ENCODE measurements at places on chromosomes 1 and 21. TPM values are rescaled to one million over a fixed set of nuclear protein-coding genes. Genes with fewer than 3 reads are reported as not detected.

The COL16A1 gene
- 0.26 TPM for total RNA-seq

The MANEAL gene
- total RNA-seq, result 0.54 TPM

The PADI1 gene
- total RNA-seq, result 0.11 TPM

The PAPPA2 gene
- total RNA-seq, result 0.09 TPM

The S100A8 gene
- not detected for total RNA-seq

The TYW3 gene
- 12.0 TPM for total RNA-seq

The LRRC52 gene
- not detected for total RNA-seq

The CASQ2 gene
- total RNA-seq, result not detected

The CD48 gene
- not detected for total RNA-seq

The CCDC27 gene
- total RNA-seq, result not detected

The CADM3 gene
- total RNA-seq, result not detected

The ACADM gene
- 33.9 TPM for total RNA-seq

The AGPAT3 gene
- 38.1 TPM for total RNA-seq

The EXO1 gene
- total RNA-seq, result 1.7 TPM

The LCE1E gene
- total RNA-seq, result not detected

Measured in dermis lymphatic vessel endothelial cell (primary cell).